Activated T-helper 17 cell treated with anti-CD3 and anti-CD28 coated beads, Interleukin-2, amount 50 U/mL, for 72 hours (primary cell): ENCODE measurements at places on chromosomes 6 and 20. TPM values are rescaled to one million over a fixed set of nuclear protein-coding genes. Genes with fewer than 3 reads are reported as not detected.
A peak's percentile ranks its signal among the peaks of the same experiment; 100 is the strongest.

DNA sequence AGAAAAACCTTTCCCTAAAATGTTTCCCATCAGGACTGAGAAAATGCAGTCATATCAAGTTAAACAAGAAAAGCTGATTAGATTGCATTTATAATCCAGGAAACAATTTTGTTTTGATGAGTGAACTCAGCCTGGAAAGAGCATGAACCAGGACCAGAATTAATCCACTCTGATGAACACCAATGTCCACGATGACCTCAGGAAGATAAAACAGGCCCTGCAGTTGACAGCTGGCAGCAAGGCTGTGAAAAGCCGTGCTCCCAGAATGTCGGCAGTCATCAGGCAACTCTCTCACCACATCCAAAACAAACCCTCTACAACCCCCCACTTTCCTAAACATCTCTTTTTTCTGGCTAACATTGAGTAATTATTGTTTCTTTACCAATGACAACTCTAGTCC lies 74.0 kb upstream of the PROKR2 start:
- ATAC-seq, result no peak

DNA sequence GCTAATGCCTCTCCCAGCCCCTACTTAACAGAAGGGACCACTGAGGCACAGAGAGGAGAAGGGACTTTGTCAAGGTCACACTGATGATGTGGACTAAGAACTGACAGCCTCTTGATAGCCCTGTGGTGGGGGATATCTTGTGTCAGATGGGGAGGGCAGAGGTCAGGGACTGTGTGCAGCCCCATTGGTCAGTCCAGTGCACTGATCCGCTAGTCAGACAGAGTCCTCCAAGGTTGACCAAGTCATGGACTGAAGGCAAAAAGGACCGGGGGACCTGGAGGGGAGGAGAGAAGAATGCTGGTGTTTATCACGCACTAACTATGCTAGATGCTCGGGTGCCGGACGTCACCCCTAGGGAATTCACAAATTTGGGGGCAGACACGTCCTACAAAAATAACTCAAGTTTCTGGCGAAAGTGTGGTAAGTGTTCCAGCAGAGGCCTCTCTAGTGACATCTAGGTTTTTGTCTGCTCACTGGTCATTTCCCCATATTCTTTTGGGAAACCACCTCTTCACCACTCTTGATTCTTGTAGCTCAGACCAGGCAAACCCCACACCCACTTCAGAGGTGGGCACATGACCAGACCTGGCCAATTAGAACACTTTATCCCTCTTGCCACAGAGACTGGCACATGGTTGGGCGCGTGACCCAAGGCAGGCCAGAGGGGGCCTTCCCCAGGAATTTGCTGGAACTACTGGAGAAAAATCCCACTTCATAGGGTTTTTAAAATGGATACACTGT lies 21.0 kb downstream of the TCF15 start:
- peak; percentile 43 for ATAC-seq

DNA sequence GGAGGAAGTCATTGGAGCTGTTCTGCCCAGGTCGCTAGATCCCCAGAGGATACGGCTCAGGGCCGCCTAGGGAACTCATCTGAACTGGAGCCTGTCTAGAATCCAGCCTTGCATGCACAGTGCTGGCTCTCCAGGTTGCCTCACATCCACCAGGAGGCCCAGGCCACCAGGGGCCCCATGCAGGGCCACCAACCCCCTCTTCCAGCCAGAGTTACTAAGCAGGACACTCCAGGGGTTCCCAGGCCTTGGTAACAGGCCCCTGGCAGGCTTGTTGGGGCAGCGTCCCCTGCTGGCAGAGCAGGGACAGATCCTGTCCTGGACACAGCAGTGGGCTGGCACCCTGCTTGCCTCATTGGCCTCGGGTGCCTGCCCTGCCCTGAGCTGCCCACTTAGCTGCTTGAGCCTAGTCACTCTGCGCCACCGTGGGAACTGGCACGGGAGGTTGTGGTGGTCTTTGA lies 35.3 kb downstream of the EFCAB8 start:
- no peak for ATAC-seq

DNA sequence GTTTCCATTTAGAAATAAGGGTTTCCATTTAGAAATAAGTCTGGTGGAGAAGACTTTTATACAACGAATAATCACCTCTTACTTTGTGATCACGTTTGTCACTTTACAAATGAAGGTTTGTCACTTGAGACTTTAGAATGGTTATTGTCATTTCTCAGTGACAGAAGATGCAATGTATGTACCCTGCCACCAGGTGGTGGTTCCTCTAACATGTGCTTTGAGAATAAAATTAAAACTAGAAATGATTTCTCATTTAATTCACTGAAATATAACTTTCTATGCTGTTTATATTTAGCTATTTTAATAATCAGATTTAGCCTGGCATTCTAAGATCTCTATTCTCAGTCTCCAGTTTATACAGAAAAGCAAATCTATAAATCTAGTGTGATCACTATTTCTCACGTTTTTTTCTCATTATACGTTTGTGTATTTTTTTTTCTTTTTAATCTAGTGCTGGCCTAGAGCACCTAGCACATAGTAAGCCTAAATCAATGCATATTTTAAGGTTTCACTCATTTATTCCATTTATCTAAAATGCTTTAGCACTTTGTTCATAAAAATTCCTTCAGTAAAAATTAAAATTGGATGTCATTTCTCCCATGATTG lies 57.4 kb upstream of the TFAP2D start:
- no peak for ATAC-seq

UST gene
- total RNA-seq, result 7.5 TPM

DNA sequence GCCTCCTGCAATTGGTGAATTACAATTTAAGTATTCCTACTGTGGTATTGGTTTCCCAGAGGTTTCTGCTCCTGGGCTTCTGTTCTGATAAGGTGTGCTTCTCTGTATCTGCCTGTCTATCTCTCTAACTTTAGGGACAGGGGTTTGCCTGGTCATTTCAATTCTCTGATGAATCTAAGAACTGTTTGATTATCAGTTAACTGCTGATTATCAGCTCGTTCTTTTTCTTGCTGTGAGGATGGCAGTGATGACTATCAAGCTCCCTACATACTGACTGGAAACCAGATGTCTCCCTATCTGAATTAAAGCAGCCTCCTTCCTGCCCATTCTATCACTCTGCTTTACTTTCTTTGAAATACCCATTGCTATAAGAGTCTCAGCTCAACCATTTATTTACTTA lies 120.5 kb downstream of the INSM1 start:
- peak; percentile 9 for ATAC-seq

- no peak for ATAC-seq
Measured at GRCh38 chr6:16418151-16418550, 179.8 kb downstream of the GMPR start.

PANK2 gene
- total RNA-seq, result 61.1 TPM

GRCh38 chr20:13322621-13323020 lies 101.5 kb downstream of the ISM1 start:
- ATAC-seq, result peak; percentile 29
